ENCODE measurements at places on chromosomes 5 and 9.

- no peak for DNase-seq
Measured at GRCh38 chr5:130720355-130720754, 444.7 kb downstream of the HINT1 start.

DNA sequence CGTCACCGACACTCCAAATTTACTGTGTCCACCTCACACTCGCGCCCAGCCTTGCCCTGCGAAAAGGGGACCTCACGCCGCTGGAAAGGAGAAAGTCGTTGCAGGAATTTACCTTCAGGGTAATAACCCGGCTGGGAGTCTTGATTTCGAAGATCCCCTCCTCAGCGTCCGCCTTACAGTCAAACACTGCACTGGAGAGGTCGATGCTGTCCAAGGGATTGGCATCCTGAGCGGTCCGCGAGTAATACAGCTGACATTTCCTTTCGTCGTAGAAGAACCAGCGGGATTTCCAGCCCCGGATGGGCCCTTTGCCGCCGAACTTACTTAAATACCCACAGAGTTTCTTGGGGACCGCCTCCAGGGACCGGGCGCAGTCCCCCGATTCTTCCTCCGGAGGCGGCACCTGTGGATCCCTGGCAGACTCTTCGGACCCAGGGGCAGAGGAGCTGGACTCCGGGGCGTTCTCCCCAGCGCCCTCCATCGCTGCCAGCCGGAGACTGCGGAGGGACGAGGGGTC is 330 bp downstream of the TBC1D2 start:
- no peak for DNase-seq

- no peak for DNase-seq
Measured at GRCh38 chr5:84213212-84213611, 171.5 kb downstream of the EDIL3 start.

DNA sequence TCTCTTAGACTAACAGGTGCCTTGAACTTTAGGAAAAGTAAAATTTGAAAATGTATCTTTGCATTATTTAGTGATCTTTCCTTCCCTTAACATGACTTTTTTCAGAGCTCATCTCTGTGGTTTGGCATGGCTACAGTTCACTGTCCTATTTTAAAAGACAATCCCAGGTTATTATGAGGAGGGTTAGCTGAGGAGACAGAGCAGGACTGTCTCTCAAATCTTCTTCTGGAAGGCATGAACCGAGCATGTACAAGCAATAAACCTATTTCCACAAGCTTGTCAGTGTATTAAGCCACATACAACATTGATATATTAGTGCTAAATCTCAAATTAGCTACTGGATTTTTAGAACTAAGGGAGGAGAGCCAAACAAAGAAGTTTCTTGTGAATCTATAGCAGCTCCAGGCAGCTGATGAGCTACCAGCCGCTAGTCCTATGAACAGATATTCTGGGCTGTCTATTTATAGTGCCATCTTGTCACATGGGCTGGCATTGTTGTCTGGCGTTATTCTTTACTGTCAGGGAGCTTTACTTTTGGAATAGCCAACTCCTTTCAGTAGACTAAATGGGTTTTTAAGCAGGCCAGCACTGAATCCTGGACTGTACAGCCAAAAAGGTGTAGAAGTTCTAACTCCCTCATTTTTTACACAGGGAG is 171.2 kb upstream of the ACTBL2 start:
- no peak for DNase-seq

- DNase-seq, result no peak
Measured at GRCh38 chr5:41201082-41201772, 12.1 kb downstream of the C6 start.

- no peak for DNase-seq
Measured at GRCh38 chr9:70136632-70137031, 93.0 kb downstream of the MAMDC2 start.

Measured in activated naive CD4-positive, alpha-beta T cell (primary cell).